ENCODE measurements at places on chromosomes 12 and 14. TPM values are rescaled to one million over a fixed set of nuclear protein-coding genes. Genes with fewer than 3 reads are reported as not detected.
A peak's percentile ranks its signal among the peaks of the same experiment; 100 is the strongest.

DNA sequence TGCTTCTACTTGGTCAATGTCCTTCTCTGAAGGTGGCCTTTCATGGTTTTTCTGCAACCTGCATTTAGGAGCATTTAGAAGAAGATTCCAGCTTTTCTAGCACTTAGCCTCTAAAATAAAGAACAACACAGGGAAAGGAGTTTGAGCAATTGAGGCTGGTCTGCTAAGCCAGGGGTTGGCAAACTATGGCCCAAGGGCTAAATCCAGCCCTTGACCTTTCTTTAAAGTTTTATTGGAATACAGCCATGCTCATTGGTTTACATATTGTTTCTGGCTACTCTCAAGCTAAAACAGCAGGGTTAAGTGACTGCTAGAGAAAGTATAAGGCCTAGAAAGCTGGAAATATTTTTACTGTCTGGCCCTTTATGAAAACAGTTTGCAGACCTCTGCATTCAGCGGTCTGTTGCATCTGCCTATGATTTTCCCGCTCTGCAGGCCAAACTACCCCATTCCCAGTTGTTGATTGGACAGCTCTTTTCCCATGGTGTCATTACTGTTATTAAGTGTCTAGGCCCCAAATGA is 39.3 kb downstream of the SPRING1 start:
- no peak for DNase-seq

DNA sequence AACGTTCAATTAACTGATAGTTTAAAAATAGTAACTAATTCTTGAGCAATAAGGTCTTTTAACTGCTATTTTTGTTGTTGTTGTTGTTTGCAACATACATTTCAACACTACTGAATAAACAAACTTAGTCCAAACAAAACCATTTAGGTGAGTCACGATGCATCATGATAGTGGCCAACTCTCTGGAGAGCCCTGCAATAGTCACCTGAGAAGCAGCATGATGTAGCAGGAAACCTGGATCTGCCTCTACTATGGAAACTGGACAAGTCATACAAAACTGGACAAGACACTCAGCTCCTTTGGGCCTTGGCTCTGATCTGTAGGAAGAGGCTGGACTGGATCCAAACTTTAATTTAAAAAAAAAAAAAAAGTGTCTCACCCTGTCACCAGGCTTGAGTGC is 117.3 kb downstream of the MED13L start:
- DNase-seq: no peak

GRCh38 chr12:96060041-96060440 is 24.7 kb upstream of the LTA4H start:
- peak; percentile 54 for DNase-seq

DNA sequence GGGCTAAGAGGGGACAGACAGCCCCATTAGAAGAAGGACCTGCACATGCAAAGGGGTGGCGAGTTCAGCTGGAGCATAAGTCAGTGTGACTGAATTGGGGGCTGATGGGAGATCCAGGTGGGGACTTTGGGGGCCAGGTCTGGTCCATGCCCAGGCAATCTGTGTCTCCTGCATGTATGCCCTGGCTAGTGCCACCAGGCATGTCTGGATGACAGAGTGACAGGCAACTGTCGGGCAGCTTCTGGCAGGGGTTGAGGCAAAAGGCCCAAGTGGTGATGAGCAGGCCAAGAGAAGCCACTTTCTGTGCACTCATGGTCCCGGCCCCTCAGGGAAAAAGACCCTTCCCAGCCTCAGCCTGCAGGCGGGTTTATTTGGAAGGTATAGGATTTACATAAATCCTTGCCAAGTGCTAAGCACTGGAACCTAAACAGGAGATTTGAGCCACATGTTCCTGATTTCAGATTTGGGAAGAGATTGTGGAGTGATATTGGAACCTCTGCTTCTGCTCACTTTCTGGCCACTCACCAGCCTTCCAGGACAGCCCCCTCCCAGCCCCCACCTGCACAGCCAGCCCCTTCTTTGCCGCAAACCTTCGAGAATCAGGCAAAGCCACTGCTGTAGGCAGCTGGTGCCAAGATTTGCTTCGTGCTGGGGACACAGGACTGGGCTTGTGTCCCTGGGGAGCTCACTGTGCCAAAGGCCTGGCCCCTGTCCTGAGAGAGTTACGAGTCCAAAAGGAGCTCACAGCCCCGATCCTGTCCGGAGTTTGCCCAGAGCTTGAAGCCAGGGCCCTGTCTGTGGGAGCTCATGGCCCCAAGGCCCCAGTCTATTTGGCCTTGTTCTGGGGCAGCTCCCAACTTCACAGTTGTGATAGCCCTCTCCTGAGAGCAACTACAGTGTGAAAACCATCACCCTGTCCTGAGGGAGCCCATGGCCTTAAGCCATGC is 232.5 kb upstream of the RTL1 start:
- no peak for DNase-seq

DNA sequence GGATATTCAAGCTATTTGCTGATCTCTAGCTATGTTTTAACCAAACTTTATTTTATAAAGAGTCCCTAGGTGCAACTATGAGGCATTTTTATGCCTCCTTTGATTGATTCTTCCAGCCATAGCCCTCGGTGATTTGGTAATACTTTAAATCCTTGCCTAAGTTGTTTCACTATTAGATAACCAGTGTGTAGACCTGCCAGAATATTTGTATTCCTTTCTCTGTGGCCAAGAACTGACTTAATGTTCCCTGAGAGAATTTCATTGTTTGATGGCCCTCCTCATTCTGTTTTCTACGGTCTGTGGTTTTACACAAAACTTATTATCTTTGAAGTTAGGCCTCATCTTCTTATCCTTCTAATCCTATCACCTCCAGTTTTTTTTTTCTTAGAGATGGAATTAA is 109.7 kb upstream of the MDGA2 start:
- DNase-seq: no peak

GRCh38 chr12:64791036-64791435 is 31.8 kb upstream of the GNS start:
- no peak for DNase-seq

- DNase-seq: no peak
These were observed 53.7 kb downstream of the CCDC88C start for GRCh38 chr14:91363776-91364523.

DNA sequence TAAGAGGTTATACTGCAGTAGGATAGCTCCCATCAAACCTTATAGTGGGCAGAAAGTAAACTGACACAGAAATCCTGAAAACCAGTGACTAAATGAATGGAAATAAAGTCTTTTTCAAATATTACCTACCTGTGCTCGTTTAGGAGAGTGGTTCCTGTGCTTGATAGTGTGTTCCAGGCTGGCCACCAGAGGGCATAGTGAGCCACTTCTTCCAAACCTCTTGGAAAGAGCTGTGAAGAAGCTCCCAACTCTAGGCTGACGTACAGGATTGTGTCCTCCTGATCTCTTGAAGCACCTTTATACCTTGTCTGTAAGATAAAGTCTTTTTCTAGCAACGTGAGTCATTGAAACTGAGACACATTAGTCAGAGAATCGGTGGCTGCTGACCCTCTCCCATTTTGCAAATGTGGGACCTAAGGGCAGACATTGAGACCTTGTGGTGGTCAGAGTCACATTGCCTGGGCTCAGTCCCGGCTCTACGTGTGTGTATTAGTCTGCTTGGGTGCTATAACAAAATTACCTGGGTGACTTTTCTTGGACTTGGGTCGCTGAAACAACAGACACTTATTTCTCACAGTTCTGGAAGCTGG is 17.6 kb downstream of the TDP1 start:
- peak; percentile 70 for DNase-seq

DNA sequence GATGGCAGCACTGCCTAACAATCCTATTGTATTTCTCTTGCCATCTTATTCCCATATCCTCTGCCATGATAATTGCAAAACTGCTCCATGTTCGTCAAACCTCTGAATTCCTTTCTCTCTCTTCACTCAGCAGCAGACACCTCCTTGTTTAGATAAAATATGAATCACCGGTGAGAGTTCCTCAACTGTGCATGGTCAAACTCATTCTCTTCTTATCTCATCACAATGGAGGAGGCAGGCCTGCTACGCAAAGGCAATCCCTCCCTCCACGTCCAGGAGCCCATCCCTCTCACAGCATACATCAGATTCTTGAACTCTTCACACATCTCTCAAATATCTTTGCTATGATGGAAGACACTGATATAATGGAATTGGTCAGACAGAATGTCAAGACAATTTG is 90.1 kb upstream of the DAAM1 start:
- DNase-seq: no peak

GRCh38 chr14:75167325-75167724 is 9.1 kb downstream of the TMED10 start:
- no peak for DNase-seq

DNA sequence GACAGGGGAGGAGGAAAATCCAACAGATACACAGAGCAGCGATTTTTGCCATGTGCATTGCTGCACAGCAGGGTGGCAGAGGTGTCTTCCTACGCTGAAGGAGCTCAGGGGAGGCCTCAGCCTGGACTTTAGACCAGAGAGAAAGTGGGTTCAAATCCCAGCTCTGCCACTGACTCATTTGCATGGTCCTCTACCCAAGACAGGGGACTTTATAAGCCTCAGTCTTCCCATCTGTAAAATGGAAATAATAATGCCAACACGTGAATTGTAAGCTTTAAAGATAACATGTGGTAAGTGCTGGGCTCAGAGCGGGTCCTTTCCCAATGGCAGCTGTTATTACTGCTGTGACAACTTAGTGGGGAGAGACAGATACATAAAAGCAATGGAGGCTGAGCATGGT is 62.0 kb downstream of the MAP1LC3B2 start:
- no peak for DNase-seq

GRCh38 chr12:120447992-120448391 is 1.7 kb downstream of the GATC start:
- DNase-seq: no peak

GRCh38 chr14:101961011-101961721 is 3.2 kb upstream of the DYNC1H1 start:
- DNase-seq: peak; percentile 71

DNA sequence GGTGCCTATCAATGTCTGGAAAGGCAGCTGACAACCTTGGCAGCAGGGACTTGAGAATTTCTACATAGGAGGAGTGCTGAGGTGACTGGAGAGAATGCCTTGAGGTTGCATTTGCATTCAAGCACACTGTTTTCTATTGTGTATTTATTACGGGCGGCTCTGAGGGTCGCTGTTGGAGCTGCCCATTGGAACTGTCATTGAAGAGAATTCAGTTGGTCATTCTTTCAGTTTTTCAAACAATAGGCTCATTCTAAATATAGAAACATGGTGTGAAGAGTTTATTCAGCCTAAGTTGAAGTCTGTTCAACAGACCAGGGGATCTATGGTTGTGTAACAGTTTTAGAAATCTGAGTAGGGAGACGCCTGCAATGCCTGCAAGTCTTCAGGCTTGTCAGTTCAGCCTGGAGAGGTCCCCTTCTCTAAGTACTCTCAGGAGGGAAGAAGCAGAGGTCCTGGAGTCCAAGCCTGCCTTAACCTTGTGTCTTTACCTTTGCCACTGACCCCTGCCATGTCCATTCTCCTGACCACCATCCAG is 9.8 kb upstream of the ABHD12B start:
- no peak for DNase-seq

DNA sequence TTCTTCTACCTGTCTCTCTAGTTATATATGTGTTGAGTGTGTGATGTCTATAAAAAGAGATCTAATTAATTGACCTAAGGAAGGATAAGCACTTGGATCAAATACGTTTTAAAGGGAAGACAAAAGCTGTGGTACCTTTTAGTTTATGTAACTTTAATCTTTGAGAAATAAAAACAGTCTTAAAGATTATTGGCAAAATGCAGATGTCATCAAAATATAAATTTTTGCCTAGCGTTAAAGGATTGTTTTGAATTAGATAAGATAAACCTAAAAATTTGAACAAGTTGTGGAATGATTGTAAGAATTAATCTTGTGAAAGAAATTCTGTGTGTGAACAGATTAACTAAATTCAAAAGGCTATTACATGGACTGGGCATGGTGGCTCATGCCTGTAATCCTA is 42.9 kb downstream of the C12orf56 start:
- DNase-seq: no peak

DNA sequence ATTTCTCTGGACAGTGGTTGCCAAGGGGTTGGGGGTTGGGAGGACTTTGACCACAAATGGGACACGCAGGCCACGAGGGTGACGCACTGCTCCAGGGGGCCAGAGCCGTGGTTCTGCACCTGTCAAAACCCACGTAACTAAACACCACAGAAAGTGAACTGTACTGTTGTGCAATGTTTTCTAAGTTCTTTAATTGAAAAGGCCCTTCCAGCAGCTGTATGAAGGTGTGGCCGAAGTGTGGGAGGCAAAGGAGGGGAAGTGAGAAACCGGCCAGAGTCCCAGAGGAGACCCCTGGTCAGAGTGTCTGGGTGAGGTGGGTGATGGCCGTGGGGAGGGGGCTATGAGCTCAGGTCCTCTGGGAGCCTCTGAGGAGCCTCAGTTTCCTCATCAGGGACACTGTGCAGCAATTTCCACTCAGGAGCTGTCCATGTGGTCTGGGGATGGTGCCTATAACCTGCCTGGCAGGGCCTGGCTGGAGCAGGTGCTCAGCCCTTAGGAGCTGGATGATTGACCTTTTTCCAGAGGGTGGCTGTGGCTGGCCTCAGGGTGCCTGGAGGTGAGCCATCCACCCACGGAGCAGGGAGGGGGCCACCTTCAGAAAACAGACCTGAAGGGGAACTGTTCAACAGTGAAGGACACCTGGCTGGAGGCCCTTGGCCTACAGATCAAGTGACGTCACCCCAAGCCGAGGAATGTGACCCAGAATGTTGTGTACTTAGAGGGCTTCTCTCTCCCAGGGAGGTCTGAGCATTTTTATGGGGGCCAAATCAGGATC is 9.8 kb upstream of the BDKRB2 start:
- no peak for DNase-seq

- DNase-seq: no peak
These were observed 703 bp downstream of the ASCL4 start for GRCh38 chr12:107775093-107775721.

- DNase-seq: no peak
These were observed 25.9 kb upstream of the GPR132 start for GRCh38 chr14:105091054-105091516.

The RTL1 gene
- total RNA-seq: not detected

The SLCO1B3 gene
- 73.3 TPM for total RNA-seq

The TAPBPL gene
- 15.8 TPM for total RNA-seq

The LMNTD1 gene
- total RNA-seq: not detected

The SLC6A15 gene
- total RNA-seq: 0.25 TPM

The KRT2 gene
- total RNA-seq: not detected

The MAP3K9 gene
- 3.1 TPM for total RNA-seq

All from left lobe of liver (tissue), 2 donors.